Activated CD4-positive, alpha-beta T cell treated with anti-CD3 and anti-CD28 coated beads for 1 hour (primary cell): ENCODE measurements at places on chromosomes 11 and 22.

- no peak for DNase-seq
These were observed at the start of gene SPTBN2 for GRCh38 chr11:66728693-66729385. SPTBN2 (minus strand) TSS chr11:66729216; CDS start chr11:66721240, 7,976 bp downstream.

- DNase-seq, result no peak
These were observed 18.2 kb downstream of the PATZ1 start for GRCh38 chr22:31327806-31328543.

GRCh38 chr11:73528483-73529203, 69.3 kb downstream of the FAM168A start:
- no peak for DNase-seq

GRCh38 chr11:44887636-44888035, 63.0 kb downstream of the TP53I11 start:
- no peak for DNase-seq

- no peak for DNase-seq
These were observed 3.0 kb upstream of the FERMT3 start for GRCh38 chr11:64203421-64204079.

DNA sequence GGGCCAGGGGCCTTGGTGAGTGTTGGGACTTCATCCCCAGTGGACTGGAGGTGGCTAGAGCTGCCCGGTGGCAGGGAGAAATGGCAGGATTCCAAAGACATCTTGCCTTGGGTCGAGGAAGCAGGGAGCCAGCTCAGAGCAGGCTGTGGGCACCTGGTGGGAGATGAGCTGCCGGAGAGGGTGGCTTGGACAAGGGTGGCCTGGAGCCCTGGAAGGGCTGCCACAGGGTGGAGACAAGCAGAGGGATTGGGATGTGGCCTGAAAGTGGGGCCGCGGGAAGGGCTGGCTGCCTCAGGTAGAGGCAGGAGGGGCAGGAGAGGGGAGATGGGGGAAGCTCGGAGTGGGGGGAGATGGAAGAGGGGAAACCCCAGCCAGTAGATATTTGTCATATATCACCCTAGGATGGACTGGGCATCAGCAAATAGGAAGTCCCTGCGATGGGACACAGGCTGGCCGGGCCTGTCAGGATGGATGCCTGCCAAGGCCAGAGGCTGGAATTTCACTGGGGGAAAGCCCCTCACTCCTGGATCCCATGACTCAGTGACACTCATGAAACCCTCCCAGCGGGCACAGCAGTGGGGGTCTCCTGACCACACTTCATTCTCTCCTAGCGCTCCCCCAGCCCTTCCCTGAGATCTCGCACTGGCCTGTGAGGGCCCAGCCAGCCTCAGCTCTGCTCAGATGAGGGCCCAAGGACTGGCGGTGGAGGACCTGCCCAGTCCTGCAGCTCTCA, 72.0 kb upstream of the SHISAL1 start:
- no peak for DNase-seq

DNA sequence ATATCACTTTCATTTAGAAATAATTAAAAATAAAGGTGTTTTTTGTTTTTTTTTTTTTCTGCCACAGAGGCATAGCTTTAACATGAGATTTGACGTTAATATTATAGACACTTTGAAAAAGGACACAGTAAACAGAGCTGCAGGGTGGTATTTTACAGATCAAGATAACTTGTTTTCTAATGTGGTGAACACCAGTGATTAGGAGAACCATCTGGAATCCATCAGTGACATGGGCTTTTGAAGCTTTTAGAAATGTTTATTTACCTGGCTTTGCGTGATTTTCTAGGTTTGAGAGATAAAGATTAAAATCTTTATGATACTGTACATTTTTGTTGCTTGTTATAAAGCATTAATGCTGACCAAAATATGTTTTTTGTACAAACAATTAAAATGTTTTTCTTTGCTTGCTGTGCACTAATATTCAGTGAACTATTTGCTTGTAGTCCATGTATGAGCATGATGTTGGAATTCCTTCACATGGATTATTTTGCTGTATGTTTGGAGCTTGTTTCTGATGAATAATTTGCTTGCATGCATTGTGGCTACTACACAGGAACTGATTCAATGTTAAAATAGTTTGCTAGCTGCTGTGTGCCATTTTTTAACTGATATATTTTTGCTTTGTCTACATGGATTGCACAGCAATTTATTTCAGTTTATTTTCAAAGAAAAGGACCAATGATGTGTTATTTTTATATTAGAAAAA, 352.1 kb upstream of the NARS2 start:
- no peak for DNase-seq

DNA sequence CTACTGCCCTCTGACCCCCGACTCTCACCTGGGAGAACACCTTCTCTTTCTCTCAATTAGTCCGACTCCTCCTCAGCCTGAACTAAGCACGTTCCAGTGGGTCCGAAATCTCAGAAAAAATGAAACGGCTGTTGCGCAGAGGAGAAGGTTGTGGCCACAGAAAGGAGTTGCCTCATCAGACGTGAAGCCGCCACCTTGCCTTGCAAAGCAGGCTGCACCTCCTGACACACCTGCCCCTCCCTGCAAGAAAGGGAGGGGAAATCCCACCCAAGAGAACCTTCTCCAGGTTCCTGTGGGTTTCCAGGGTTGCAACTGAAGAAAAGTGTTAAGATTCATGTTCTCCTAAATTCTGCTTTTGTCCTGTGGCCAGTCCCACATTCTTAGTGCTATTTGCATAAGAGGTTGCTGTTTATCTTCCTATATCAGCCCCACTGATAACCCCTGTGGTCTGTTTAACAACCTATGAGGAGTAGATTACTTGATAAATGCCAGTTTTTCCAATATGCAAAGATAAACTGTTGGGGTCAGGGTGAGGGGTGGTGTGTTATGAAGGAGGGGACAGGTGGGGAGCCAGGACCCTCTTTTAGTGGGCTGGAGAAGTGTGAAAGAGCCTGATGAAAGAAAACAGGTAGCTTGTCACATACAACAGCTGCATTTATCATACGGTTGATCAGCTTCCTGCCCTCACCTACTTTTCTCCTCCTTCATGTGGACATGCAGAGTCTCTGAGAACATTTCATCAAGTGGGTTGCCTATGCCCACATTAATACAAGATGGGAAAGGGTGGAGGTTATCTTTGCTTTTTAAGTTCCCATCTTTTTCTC, 18.2 kb downstream of the ZBTB16 start:
- DNase-seq, result no peak

DNA sequence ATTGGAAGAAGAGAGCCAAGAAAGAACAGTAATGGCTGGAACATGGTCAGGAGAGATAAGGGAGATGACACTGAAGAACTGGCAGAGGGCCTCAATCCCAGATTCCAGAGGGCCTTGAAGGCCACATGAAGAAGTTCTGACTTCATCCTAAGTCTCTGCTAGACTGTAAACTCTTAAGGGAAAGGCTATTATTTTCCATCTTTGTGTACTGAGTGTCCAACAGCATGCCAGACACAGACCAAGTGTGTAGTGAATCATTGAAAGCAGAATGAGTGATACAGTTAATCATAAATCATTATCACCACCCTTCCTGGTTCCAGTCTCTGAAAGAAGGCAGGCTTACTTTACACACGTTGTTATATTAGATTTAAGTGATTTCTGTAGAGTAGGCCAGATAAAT, 185.3 kb upstream of the C11orf87 start:
- no peak for DNase-seq

GRCh38 chr22:43750751-43751150, 61.4 kb downstream of the EFCAB6 start:
- DNase-seq, result no peak

DNA sequence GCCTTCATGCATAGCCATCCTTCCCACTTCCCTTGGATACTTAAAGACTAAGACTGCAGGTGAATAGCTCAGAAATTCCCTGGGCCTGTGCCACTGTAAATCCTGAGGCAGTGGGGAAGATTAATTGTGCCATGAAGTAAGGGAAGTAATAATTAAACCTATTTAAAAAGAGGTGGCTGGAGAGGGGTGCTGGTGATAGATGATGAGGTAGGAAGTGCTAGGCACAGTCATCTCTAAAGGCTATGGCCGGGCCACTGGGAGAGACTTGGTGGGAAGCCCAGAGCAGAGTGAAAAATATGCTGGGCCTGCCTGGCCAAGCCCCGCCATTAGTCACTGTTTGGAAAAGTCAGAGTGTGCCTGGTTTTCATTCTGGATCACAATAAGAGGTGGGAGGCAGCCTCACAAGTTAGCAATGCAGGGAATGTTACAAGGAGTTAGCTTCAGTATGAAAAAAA, 197.2 kb upstream of the PITPNB start:
- DNase-seq, result no peak

DNA sequence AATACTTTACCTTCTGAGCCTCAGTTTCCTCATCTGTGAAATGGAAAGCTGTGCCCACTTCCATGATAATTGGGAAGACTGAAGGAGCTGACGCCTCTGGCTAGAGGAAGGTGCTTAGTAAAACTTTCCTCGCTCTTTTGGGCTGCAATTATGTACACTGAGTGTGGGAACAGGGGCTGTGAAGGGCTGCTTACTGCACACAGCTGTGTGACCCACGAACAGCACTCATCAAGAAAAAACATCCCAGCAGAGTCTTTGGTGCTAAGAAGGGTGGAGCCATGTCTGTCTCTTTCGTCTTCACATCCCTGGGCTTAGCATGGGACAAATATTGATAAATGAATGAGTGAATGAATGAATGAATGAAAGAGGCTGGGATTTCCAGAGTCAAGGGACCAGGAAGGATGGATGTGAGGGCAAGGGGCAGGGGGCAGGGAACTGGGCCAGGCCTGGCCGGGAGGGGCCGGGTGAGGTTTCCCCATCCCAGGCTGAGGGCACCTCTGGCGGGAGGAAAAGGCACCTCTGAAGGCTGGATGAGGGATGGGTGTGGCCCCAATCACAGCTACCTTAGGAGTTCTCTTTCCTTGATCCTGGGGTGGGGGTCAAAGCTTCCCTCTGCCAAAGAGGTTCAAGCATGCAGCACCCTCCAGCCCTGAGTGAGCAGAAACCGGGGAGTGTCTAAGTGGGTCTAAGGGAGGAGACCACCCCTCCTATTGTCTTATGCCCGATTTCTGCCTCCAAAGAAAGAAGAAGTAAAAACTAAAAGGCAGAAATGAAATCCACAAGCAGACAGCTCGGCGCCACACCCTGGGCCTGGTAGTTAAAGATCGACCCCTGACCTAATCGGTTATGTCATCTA, 9.2 kb upstream of the CD5 start:
- DNase-seq, result no peak

- no peak for DNase-seq
These were observed 141.1 kb downstream of the RCN1 start for GRCh38 chr11:32231909-32232493.

DNA sequence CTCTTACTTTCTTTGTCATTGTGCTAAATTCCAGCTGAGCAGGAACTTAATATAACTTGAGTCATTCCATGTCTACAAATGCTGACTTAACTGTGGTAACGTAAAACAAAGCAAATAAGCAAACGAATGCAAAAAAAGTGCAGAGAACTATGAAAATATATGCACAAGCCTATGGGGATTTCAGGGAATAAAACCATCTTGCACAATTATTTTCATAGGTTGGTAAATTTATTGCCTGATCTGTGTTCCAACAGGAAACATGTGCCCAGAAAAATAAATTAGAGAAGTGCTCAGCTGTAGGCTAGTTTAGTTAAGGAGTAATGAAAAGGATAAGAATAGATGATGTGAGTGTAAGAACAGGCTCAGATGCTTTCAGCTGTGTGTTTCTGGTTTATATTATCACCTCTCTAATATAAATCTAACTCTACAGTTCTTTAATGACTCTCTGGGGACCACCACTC, 1169.3 kb downstream of the LRRC4C start:
- no peak for DNase-seq

DNA sequence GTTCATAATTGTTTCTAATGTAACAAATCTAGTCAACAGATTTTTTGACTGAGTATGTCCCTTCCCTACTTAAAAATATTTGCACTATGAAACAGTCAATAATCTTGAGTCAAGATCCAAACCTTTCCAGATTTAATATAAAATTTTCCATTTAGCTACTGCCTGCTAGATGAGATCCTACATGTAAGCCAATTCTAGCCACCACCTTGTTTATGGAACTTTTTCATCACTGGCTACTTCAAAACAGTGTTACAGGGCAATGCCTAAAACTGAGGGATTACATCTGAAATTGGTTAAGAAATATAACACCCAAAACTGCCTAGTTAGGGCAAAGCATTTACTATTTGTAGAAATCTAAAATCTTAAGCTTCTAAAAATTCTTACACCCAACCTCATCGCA, 10.5 kb upstream of the FUT4 start:
- DNase-seq, result no peak

- peak; percentile 35 for DNase-seq
These were observed 429 bp downstream of the VEGFB start for GRCh38 chr11:64234647-64235379.

- DNase-seq, result peak; percentile 77
These were observed 48.2 kb downstream of the MORC2 start for GRCh38 chr22:30920407-30920806.

GRCh38 chr22:49290711-49291110, 537.0 kb downstream of the BRD1 start:
- no peak for DNase-seq

- DNase-seq, result no peak
These were observed 23.7 kb downstream of the SNU13 start for GRCh38 chr22:41664951-41665350.

DNA sequence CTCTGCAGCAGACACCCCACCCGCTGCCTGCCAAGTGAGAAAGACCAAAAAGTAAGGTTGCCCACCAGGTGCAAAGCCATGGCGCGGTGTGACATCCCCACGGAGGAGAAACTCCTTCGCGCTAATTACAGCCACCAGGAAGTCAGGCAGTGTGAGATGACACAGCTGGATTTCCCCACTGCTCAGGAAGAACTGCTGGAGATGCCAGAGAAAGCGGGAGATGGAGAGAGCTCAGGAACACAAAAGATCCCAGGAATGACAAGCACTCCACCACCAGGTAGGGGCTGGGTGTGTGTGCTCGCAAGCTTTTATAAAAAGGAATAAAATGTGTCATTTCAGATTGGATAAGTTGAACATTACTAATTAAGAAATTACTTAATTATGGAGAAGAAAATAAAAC, 292.7 kb downstream of the OPCML start:
- DNase-seq, result no peak

DNA sequence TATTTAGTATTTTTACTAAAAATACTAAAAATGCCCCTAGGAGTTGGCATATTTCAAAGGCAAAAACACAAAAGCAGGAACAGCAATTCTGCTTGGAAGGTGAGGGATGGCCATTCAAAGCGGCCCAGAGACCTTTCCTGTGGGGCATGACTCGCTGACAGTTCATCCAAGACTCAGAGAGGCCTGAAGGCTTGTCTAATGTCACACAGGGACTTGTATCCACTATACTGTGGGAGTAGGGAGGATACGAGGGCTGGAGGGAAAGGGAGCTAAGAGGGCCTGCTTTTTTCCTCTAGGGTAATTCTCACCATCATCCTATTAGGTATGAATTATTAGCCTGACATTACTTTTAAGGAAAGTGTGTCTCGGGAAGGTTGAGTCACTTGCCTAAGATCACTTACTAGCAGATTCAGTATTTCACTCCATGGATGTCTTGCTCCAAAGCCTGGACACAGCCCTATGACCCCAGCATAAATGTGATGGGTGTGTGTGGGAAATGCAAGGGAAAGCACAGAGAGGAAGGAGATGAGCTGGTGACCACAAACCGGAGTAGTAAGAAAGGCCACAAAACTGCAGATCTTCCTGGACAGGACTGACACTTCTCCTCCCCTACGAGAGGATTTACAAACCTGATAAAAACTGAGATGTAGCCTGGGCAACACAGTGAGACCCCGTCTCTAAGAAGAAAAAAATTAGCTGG, 16.7 kb upstream of the UCP3 start:
- no peak for DNase-seq
